ENCODE measurements at places on chromosomes 3 and 15. TPM values are rescaled to one million over a fixed set of nuclear protein-coding genes. Genes with fewer than 3 reads are reported as not detected.

- DNase-seq: no peak
These were observed 363.4 kb downstream of the GAP43 start for GRCh38 chr3:115986555-115987207.

GRCh38 chr3:191985691-191986090 is 524.7 kb downstream of the PYDC2 start:
- no peak for DNase-seq

ROPN1 gene
- total RNA-seq: not detected

COL8A1 gene
- total RNA-seq: 179 TPM

EFCC1 gene
- not detected for total RNA-seq
